ENCODE measurements at places on chromosomes 1 and 21.

DNA sequence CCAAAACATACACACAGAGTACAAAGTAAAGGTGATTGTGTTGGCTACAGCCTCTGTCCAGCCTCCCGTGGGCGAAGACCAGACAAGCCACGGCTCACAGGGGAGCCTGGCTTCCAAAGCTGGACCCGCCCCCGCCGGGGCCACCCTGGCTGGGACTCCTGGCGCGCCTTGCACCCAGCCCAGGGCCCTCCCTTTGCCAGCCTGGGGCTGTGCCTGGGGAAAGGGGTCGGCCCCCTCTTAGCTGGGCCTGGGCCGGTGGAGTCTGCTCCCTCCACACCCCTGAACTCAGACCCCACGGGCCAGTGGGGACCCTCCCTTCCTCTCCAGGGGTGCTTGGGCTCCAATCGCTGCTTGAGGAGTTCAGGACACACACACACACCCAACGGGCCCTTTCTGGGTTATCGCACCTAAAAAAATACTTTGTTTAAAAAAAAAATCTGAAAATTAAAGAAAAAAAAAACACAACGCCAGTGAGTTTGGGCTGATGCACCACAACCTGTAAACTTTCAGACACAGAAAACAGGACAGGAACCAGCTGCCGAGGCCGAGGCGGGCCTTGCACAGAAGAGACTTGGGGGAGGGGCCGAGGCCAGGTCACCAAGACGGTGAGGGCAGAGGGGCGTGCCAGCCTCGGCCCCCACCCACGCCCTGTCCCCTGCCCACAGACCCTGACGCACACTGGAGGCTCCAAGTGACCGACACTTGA is 56.3 kb downstream of the KCNAB2 start:
- no peak for DNase-seq

DNA sequence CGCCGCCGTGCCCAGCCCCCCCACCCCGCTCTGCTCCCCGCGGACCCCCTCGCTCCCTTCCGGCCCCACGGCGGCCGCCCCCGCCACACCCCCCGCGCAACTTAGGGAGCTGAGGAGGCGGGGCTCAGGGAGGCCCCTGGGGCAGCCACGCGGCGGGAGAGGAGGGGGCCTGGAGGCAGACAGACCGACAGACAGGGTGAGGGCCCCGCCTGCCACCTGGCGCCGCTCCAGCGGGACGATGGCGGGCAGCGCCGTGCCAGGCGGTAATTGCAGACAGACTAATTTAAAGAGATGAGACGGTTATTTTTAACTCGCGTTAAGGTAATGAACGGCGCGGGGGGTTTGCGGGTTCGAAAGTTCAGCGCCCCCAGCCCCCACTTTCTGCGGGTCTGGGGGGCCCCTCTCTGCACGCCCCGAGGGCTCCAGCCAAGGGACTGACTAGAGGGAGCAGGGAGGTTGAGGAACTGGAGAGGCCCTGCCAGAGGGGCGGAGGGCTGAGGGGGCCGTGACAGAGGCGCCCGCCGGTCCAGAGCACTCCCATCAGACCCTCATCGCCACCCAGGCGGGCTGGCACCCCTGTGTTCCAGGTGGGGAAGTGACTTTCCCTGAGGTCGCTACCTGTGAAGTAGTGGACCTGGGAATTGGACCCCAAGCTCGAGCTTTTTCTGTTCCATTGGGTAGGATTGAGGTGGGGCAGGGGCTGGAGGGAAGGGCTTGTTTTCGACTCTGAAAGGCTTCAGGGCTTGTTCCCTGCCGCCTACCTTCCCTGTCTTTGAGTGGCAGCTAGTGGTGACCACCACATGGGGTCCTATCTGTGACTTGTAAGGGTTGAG is 5.4 kb downstream of the FOXO6 start:
- peak; percentile 20 for DNase-seq

- no peak for DNase-seq
Observed at GRCh38 chr1:151579436-151580225, 32.2 kb upstream of the SNX27 start.

DNA sequence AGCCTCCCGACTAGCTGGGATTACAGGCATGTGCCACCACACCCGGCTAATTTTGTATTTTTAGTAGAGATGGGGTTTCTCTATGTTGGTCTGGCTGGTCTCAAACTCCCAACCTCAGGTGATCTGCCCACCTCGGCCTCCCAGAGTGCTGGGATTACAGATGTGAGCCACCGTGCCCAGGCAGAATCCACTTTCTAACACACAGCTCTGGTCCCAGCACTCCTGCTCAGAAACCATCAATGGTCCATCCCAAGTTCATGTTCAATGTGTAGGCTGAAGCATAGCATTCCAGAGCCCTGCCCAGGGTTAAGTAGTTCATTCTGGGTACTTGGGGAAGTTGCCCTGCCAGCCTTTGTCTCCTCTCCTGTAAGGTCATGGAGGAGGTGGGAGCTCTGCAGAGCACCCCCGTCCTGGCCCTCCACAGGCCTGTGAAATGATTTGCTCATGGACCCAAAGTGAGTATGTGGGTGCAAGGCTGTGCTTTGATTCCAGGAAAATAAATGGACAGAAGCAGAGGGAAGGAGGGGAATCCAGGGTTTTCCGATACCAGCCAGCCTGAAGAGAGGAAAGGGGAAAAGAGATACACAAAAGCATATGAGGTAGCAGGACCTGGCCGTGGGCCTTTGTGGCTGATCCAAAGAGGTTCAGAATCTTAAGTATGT is 55.2 kb downstream of the NENF start:
- DNase-seq, result no peak

DNA sequence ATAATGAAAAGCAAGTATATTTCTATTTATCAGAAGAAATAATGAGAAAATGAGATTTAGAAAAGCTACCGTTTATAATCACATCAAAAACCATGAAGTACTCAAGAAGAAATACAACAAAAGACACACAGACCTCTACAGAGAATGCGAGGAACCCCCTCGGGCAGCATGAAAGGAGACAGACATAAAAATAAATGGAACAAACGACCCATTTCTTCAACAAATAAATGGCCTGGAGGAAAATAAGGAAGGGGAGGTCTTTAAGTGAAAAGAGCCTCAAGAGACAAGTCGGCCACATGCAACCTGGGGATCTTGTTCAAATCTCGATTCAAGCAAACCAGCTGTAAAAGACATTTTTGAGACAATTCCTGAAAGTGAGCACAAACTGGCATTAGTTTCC is 6.0 kb downstream of the CFAP74 start:
- no peak for DNase-seq

DNA sequence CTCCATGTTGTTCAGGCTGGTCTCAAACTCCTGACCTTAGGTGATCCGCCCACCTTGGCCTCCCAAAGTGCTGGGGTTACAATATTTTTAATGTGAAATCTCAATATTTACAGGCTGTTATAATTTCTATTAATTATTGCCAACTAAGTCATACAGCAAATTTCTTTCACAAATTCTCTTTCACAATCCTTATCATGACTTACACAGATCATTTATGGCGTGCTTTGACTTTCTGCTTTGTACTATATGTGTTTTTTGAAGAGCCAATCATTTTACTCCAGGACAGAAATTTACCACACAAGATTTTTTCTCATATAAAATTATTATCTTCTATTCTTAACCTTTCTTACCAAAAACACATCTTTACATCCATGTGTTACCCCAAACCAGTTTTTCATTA is 1729.9 kb downstream of the NCAM2 start:
- no peak for DNase-seq

GRCh38 chr1:95003433-95003738 is 69.4 kb downstream of the ALG14 start:
- DNase-seq, result no peak

DNA sequence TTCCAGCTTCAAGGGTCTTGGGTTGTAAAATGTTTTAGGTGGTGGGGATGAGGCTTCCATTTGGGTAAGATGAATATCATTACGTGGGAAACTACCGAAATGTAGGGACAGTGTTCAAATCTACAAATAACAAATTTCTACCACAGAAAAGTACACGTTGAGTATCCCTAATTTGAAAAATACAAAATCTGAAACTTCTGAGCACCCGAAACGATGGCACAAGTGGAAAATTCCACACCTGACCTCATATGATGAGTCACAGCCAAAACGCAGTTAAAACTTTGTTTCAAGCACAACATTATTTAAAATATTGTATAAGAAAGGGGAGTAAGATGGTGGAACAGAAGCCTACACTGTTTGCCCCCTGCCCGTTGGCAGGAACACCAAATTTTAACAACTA is 8.8 kb upstream of the HENMT1 start:
- no peak for DNase-seq

DNA sequence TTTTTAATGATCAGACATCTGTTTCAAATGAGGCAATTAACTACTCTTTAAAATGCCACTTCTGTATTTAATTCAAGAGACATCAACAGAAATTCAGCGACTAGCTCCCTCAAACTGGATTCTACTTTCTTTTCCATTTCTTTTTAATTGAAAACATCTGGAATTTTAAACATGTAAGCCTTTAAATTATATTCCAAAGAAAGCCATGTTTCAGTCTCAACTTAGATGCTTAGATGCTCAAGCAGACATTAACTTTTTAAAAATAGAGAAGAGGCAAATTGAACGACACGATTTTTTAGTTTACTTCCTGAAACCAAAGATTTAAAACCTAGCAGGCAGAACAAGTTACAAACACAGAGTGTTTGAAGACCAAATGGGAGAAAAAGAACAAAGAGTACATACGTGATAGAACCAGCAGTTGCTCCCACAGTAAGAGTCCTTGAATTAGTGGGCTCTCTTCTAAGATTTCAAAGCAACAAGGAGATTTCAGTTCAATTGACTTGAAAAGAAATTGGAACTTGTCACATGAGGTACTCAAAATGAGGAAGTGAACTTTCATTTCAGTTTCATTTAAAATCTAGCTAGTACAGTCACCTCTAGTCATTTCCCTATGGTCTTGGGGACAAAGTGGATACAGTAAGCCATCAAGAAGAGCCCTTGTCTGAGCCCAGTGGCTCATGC is at the start of gene CTSS:
CTSS (minus strand) TSS at position 483 of the 681 bp plus-strand sequence. CDS start 1,015 bp downstream, outside the sequence.
- no peak for DNase-seq

- DNase-seq, result no peak
Observed at GRCh38 chr1:22609291-22609690, 27.1 kb upstream of the C1QA start.
